ENCODE measurements at places on chromosomes 11 and 22.

DNA sequence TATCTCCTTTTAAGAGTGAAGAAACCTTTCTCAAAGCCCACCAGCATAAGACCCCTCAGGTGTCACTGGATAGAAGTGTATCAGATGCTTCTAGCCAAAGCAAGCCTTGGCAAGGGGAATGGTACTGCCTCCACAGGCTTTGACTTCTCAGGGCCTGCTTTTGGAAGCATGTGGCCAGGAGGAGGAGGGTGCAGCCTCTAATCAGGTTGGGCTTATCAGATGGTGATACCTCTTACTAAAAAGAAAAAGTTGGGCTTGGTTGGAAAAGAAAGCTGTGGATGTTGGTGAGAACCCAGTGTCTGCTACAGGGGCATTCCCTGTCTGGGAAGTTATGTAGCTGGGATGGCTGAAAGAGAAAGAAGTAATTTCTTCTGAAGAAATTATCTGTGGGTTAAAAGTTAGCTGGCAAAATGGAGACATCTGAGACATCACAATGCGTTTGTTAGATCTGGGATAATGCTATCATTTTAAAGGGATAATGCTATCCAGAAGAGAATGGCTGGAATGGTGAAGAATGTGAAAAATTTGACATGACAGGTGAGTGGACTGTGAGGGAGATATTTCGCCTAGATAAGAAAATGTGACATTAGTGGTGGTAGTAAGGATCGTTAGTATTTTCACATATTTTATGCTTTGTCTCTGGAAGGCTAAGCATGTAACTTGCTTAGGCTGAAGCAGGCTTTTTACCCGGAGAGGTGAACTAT, 7.2 kb downstream of the APLP2 start:
- ATAC-seq, result peak; percentile 51

- ATAC-seq, result no peak
These were observed 52.4 kb downstream of the LRRC74B start for GRCh38 chr22:21098099-21098671.

GRCh38 chr22:24186892-24187670, 5.8 kb downstream of the SUSD2 start:
- no peak for ATAC-seq

- peak; percentile 54 for ATAC-seq
These were observed 115.7 kb upstream of the C11orf87 start for GRCh38 chr11:109306322-109306721.
